Activated CD8-positive, alpha-beta memory T cell treated with anti-CD3 and anti-CD28 coated beads for 24 hours (primary cell): ENCODE measurements at places on chromosomes 7 and 10.

GRCh38 chr10:86266446-86267242, 100.0 kb downstream of the GRID1 start:
- DNase-seq = peak; percentile 35

- no peak for DNase-seq
Measured at GRCh38 chr10:104300002-104300735, 31.2 kb downstream of the GSTO2 start.

- DNase-seq = no peak
Measured at GRCh38 chr7:45715471-45716352, 141.5 kb downstream of the ADCY1 start.

- peak; percentile 21 for DNase-seq
Measured at GRCh38 chr10:111119637-111120036, 42.8 kb downstream of the ADRA2A start.

DNA sequence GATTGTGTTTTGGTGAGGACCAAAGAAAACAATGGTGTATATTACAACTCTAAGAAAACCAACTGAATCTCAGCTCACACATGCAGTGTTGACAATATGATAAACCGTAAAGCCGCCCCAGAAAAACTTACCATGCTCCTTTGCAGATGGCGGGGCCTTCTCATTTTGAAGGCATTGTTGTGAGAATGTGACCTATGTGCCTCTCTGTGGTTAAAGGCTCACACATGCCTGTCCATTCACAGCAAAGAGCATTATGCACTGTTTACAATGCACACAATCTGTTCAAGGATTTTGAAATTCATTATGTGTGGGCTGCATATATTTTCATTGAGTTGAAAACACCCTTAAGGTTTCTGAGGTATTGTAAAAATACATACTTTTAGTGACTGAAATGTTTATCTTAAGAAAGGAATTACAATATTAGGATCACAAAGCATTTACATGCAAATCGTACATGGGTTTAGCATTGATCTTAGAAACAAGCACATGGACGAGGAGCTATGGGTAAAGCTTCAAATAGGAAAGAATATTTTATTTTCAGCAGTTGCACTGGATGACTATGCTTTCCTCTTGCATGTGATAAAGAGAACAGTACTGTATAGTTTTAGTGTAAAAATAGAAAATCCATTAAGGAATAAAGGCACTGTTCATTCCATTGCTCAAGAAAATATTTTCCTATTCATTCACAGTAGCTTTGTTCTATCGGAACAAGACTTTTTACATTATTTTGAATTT, 334.3 kb downstream of the ARL4A start:
- no peak for DNase-seq

DNA sequence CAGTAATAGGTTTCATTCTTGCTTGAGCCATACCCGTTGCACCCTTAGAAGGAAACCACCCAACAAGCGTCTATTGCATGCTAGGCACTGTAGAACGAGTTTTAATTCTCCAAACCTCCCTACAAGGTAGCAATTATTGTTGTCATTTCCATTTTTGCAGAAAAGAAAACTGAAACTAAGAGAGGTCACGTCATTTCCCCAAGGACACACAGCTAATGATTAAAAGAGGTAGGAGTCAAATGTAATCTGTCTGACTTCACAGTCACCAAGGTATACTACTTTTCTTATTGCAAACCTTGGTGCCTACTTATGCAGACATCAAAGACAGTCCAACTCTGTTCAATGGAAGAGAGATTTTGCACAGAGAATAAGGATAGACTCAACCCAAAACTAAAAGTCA, 49.1 kb upstream of the C1QL3 start:
- no peak for DNase-seq

DNA sequence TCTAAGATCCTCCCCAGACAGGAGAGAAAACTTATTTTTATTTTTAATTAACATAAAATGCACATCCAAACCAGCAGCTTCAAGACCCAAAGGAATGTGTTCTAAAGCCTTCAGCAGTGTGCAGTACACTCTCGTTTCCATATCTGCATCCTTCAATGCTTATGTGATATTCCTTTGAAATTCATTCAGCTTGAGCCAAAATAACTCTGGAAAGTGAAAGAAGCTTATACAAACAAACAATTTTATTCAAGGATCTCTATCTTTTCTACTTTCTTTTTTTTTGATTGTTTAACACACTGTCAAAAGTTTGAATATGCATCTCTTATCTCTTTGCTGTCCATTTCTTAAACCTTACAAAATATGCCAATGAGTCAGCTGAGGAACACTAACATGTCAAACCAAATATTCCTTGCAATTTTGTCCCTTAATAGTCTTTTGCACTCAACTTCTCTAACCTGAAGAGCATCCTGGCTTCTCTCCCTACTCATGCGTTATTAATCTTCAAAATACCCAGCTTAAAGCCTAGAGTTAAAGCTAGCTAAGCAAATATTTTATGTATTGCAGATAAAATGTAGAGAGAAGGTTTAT, 124.3 kb downstream of the THSD7A start:
- no peak for DNase-seq

DNA sequence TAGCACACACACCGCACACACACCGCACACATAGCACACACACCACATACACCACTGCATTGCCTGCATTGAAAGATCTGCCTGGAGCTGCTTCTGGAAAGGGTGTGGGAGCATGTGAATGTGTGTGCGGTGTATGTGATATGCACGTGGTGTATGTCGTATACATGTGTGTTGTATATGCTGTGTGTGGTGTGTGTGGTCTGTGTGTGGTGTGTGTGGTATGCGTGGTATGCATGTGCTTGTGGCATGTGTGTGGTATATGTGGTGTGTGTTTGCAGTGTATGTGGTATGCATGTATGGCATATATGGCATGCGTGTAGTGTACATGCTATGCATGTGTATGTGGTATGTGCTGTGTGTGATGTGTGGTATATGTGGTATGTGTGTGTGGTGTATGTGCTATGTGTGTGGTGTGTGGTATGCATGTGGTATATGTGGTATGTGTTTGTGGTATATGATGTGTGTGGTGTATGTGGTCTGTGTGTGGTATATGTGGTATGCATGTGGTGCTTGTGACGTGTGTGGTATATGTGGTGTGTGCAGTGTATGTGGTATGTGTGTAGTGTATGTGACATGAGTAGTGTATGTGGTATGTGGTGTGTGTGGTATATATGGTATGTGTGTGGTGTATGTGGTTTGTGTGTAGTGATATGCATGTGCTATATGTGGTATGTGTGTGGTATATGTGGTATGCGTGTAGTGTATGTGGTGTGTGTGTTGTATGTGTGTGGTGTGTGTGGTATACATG, 176.2 kb downstream of the WDR37 start:
- no peak for DNase-seq

DNA sequence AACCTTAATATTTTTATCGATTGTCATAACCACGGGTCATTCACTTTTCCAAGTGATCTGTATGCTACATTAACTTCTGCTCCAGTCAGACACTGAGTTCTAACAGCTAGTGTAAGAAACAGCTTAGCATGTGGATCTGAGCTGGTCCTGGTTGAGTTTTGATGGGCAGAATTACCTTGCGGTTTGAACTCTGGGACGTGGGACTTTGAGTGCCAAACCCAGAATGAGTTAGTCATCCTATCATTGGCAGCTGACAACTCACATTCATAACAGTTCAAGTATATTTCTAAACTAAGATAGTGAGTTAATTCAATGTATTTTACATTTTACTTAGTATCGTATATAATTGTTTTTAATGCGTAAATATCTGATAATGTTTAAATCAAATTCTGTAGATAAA, 43.2 kb downstream of the C7orf33 start:
- DNase-seq = no peak

DNA sequence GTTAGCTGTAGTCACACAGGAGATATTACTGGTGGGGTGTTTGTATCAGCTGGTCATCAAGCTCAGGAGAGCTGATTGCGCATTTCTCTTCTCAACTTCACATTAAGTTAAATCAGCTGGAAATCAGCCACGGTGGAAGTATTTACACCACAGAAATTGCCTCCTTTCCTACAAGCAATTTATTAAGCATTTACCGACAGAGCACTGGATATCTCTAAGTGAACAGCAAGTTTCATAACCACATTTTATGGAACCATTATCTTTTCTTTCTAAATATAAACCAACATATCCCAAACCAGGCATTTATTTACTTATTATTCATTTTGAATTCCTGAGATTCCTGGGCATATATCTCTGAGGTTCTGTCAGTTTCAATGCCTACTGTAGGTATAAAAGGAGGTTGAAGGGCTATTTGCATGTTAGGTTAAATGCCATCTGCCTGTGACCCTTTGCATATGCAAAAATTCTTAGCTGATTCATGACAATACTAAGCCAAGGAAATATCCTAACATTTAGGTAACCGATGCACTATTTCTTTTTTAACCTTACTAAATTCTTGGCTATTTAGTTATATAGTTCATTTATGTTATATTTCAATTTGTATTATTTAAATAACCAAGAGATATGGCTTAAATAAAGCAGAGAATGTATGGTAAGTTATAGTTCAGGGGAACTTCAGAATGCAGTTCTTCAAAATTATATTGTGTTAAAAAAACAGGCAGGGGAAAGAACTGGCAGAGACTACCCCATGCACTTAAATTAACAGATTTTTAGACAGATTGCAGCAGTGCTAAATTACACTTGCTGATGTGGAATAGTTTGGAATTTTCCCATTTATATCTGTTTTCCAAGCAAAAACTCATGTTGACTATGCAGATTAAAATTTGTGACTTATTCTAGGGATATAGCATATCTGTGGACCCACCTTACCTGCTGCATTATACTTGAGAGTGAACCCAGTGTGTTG, 56.8 kb downstream of the DYNC1I1 start:
- no peak for DNase-seq

- DNase-seq = no peak
Measured at GRCh38 chr10:131931981-131932380, 31.2 kb downstream of the PPP2R2D start.

DNA sequence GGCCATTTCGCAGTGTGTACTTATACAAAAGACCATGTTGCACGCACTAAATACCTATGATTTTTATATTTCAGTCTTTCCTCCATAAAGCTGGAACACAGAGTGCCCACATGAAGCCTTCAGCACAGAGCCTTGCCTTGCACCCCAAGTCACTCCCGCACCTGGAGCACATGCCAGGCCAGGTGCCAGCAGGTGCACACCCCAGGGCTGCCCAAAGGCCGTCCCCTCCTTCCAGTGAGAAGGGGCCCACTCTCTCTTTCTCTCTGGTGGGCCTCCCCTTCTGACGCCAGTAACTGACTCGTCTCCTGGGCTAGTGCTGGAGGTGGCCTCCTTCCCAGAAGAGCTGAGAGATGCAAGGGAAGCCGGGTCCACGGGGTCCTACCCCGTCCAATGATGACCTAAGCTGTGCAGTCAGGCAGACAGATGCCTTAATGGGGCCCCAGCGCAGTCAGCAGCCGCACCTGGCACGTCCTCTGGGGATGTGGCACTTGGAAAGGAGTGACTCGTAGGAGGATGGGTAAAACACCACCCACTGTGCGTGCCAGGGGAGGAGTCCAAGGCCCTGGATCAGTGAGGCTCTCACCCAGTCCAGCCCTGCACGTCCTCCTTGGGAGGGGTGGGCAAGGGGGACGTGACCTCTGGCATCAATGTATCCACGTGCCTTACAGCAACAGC, 17.7 kb upstream of the SHH start:
- no peak for DNase-seq

GRCh38 chr10:110496553-110497437, 912 bp upstream of the DUSP5 start:
- peak; percentile 76 for DNase-seq

DNA sequence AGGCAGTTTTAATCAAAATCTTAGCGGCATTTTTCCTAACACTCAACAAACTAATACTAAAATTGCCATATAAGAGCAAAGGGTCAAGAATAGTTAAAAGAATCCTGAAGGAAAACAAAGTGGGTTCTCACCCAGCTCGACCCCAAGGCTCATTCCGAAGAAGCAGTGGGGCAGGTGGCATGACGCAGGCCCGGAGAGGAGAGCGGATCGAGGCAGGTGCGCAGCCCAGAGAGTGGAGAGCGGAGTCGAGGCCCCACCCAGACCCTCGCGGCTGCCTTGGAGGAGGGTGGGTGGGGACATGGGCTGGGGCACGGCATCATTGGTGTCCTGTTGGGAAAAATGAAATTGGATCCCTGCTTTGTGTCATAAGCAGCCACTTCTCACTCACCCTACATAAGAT, 109.8 kb downstream of the INPP5A start:
- no peak for DNase-seq

- DNase-seq = no peak
Measured at GRCh38 chr10:22851865-22852239, 76.0 kb upstream of the ARMC3 start.

DNA sequence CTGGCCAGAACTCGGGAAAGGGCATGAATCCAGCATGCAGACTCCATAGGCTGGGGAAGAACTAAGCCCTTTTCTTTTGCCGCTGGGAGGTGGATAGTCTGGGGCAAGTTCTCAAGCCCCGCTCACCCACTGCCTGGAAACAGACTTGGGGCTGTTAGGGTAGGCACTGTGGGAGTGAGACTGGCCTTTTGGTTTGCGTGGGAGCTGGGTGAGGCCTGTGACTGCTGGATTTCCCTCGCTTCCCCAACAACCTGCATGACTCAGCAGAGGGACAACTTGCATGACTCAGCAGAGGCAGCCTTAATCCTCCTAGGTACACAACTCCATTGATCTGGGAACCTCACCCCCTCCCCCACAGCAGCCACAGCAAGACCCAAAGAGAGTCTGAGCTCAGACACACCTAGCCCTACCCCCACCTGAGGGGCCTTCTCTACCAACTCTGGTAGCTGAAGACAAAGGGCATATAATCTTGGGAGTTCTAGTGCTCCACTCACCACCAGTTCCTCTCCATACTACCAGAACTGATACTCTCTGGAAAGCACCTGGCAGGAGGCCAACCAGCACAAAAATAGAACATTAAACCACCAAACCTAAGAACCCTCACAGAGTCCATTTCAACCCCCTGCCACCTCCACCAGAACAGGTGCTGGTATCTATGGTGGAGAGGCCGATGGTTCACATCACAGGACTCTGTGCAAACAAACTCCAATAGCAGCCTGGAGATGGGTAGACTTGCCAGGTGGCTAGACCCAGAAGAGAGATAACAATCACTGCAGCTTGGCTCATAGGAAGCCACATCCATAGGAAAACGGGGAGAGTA, 81.4 kb upstream of the LAMB4 start:
- no peak for DNase-seq

GRCh38 chr10:100622946-100623345, 87.2 kb downstream of the HIF1AN start:
- no peak for DNase-seq

DNA sequence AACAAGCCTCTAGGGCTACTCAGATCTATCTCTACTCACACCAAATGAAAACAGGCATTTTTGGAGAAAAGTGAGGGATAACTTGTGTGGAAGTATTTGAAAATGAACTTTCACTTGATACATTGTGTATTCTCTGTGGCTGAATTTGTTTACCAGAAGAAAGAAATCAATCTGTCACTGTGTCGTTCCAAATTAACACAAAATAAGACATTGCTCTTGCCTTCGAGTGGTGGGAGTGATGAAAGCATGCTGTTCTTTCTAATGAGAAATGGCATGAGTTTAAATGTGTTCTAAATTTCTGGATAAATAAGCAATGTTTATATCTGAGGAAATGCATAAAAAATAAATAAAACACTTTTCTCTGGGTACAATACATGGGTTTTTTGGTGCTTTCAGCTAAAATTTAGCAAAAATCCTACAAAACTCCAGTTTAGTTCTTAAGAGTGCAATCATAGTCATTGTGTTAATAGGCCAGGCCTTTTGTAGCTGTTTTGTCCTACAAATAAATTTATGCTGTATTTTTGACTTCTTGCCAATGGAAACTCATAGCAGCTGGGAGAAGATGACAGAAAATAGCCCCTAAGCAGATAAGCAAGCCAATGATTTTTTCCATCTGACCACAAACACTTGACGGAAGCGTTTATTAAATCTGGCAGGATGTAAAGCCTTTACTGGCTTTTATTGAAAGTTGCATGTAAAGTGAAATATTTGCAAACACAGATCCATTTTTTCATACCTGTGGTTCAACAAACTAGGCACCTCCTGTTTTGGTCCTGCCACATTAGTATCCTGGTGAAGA, 1064.1 kb upstream of the GHITM start:
- no peak for DNase-seq
